ENCODE measurements at places on chromosomes 7 and 10.
A peak's percentile ranks its signal among the peaks of the same experiment; 100 is the strongest.

GRCh38 chr7:32036557-32036956 is 33.6 kb downstream of the PDE1C start:
- DNase-seq: no peak

DNA sequence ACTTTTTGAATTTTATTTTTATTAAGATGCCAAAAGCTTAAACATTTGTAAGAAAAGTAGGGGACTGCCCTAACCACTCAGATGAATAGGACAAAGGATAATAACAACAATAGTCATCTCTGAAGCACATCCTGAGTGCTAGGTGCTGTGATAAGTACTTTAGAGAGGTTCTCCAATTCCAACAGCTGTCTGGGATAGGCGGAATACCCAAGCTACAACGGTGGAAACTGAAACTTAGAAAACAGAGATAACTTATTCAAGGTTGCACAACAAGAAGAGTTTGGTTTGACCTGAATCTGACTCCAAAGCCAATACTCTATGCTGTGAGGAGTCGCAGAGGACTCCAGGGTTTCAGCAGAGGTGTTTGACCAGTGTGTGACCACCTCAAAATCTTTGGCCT is 2.0 kb downstream of the RTKN2 start:
- no peak for DNase-seq

DNA sequence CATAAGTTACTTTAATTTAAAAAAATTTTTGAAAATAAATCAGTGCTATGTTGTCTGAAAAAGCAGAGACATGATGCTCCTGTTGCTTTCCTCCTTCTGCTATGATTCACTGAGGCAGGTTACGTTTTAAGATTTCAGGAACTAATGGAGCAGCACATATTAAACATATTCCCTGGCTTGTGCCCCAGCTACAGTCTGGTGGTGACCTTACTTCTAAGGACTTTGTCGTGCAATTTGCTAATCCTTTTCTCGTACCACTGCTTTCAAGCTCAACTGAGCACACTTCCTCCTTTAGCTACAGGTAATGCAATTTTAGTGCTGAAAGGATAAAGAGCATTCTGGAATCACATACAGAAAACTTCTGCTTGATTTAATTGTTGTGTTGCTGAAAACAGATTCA is 16.2 kb upstream of the PRR15 start:
- DNase-seq: no peak

DNA sequence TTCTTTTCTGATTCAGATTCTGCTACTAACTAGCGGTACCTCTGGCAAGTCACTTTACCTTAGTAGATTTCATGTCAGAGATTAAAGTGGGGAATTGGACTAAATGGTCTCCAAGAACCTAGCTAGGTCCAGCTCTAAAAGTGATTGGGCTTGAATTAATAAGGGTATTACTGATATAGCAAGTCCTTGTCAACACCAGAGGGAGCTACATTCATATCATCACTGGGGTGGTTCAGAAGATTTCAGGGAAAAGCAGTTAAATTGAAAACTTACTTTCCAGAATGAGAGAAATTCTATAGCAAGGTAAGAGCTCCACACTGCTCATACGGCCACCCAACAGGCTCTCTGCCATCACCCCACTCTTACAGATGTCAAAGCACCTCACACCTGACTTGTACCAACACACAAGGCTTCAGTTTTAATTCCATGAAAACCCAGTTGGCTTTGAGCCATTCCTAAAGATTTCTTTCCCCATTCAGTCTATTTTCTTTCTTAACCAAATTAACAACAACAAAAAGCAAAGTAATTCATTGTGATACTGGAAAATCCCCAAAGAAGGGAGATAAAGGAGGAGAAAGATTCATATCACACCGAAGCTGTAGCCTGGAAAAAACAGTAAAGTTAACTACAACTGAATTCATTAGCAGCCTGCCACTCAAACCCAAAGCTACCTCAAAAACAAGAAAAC is 38.0 kb upstream of the SPOCK2 start:
- DNase-seq: no peak

- DNase-seq: peak; percentile 3
Measured at GRCh38 chr7:131188367-131189339, 139.0 kb upstream of the MKLN1 start.

DNA sequence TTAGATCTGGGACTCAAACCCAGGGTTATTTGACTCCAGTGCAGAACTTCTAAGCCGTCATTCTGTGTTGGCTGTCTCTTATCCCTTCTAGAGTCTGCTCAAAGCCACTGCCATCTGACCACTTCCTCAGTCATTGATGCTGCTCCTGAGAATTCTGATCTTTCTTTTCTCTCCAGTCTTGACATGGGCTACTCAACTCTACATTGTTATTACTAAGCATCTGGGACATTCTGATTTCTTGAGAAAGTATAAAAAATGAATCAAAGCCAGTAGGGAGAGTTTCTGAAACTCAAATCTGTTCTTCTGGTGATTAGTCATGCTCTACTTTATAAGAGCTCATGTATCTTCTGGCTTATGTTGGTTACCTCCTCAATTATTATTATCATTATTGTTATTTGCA is 48.7 kb downstream of the ANK3 start:
- no peak for DNase-seq

DNA sequence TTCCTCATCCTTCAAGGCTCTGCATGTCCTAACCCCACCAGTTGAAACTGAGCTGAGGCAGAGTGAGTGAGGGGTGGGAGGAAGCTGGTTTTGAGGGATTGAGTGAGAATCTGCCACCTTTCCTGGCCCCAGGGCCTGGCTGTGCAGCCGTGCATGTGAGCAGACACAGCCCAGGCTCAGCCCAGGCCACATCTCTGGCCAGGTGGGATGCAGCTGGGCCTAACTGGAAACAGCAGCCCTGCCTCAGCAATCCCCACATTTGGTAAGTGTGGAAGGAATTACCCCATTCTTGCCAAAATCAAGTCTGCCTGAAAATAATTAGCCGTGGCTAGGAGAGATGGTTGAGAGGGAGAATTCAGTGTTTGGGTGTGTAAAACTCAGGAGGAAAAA is 116.6 kb downstream of the NEURL1 start:
- DNase-seq: no peak

DNA sequence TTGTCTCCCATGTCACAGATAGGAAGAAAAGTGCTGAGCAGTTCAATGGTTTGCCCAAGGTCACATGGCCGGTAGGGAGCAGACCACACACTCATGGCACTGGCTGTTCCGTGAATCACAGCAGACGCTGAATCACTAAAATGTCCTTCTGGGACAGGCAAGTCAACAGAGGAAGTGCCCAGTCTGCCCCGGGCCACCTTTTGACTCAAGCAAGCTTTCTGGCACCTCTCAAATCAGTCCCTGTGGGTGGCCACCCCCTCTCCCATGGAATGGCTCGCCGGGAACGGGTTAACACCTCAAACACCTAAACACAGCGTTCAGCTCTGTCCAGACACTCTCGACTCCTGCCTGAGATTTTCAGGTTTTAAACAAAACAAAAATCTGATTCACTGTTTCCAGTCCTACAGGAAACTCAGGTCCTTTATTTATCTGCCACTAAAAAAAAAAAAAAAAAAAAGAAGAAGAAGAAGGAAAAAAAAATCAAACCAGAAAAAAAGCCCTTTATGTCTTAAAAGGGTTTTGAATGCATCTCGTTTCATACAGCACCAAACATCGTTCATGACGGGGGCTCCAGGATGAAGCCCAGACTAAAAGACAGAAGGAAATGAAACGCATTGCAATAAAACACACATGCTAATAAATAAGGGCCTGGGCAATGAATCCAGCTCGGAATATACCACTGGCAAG is 15.5 kb downstream of the CARD11 start:
- DNase-seq: no peak
